Activated T-cell treated with anti-CD3 and anti-CD28 coated beads for 24 hours (primary cell): ENCODE measurements at places on chromosomes 1 and 21.

DNA sequence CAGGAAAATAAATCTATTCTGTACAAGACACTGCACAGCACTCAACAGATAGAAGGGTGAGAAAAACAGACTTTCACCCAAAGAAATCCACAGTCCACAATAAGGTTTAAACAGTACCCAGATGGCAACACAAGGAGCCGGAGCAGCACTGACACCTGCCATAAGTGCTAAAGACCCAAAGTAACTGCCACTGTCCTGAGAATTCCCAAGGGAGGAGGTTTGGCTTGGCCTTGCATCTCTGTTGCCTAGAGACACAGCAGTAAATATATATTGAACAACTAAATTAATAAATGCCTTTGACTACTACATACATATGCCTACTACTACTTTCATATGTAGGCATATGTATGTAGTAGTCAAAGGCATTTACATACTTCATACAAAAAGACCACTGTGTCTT, 68.0 kb downstream of the VAV3 start:
- DNase-seq, result no peak

DNA sequence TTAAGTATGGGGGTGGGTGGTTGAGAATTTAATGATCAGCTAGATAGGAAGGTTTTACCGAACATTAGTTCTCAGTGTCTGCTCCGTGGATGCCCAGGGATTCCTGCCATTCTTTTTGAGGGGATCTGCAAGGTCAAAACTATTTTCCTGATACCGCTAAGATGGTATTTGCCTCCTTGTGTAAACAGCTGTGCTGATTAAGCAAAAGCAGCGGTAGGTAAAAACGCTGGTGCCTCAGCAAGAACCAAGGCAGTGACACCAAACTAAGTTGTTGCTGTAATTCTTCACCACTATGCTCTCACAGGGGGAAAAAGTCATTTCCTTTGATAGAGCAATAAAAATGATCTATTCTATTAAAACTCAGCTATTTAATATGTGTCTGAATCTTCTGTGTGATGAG, 229.0 kb downstream of the FMN2 start:
- DNase-seq, result no peak

DNA sequence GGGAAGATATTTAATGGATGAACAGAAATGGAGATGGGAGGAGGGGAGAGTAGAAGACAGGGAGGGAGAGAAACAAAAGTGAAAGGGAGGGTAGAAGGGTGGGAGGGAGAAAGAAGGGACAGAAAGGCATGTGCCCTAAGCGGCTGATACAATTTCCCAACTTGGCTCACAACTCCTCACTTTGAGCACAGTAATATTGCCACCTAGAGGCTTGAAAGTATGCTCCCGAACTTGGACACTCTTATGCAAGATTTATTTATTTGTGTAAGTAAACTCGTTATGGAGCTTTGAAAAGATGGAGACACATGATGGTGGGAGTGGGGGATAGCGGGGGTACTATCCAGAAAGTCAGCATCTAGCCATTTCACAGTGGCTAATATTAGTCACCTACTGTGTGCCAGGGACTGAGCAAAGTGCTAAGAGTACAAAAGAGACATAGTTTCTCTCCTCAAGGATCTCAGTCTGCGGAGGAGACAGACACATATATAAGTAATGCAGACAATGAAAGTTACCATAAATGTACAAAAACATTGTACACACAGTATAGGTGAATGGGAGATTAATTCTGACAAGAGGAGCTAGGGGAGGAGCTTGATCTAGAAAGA, 189.7 kb downstream of the SEC16B start:
- DNase-seq, result no peak

GRCh38 chr1:3261007-3261968, 192.3 kb downstream of the PRDM16 start:
- no peak for DNase-seq

DNA sequence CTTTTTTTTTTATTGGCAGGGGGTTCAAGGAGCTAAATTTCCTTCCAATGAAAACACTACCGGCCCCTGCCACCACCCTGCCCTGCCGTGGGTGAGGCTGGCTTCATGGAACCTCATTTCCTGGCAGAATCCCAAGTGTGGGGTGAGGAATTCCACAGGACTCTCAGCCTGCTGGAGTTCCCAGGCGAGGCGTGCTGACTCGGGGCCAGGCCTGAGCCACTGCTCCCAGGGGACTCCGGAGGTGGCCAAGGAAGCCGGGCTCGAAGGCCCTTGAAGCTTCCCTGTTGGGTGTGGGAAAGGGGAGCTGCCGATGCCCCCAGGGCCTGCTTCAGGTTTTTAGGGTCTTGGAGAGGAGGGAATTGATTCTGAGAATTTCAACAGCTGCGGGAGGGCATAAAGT, 95.3 kb upstream of the ACTRT2 start:
- DNase-seq, result no peak

DNA sequence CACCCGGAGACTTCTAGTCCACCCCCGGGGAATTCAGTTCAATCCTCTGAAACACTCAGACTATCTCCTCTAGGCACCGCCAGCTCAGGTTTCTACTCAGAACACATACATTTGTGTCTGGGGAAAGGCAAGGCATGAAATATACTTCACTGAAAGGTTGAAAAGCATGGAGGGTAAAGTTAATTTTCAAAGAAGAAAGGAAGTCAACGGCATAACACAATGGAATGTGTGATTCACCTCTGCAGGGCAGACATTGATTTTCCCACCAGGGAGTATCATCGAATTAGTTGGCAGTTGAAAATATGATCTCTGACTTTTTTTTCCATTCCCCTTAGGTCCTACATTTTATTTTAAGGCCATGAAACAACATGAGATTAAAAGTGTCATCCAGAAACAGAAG, 669.4 kb downstream of the SMYD3 start:
- no peak for DNase-seq

- no peak for DNase-seq
Measured at GRCh38 chr1:6922096-6922931, 137.1 kb downstream of the CAMTA1 start.

DNA sequence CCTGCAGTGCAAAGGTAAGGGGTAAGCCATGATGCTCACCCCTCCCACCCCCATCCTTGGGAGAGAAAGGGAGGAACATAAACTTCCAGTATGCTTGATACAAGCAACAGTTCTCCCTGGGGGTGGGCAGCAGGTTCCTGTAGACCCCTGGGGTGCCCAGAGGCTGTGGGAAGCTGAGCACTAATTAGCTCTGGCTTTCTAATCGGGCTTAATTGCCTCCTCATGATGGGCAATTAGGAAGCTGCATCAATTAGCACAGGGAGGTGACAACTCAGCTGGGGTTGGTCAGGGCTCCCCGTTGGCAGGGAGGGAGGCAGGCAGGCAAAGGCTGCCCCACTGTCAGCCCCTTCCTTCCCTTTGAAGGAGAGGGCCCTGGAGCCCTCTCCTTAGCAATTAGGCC, 15.7 kb upstream of the LMNA start:
- DNase-seq, result no peak

GRCh38 chr1:37338658-37339057, 135.7 kb upstream of the ZC3H12A start:
- no peak for DNase-seq

GRCh38 chr1:63108206-63108605, 214.2 kb upstream of the FOXD3 start:
- no peak for DNase-seq

DNA sequence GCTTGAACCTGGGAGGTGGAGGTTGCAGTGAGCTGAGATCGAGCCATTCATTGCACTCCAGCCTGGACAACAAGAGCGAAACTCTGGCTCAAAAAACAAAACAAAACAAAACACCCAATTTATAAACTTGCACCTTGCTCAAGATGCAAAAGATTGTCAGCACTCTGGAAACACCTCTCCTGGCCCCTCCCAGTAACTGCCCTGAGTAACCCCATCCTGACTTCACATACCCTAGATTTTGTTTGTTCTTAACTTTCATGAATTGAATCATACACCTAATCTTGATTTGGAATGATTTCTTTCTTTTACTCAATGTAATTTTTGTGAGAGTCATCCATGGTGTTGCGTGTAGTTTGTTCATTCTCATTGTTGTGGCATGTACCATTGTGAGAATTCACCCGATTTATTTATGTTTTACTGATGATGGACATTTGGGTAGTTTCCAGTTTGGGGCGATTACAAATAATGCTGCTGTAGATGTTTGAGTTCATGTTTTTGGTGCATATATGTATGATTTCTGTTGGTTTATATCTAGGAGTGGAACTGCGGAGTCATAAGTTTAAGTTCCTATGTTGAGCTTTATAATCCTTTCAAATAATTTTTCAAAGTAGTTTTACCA, 10.4 kb downstream of the NECAP2 start:
- no peak for DNase-seq

- no peak for DNase-seq
Measured at GRCh38 chr1:38370716-38371504, 324.3 kb upstream of the POU3F1 start.
